ENCODE measurements at places on chromosomes 4 and X. TPM values are rescaled to one million over a fixed set of nuclear protein-coding genes. Genes with fewer than 3 reads are reported as not detected.

GRCh38 chrX:107577933-107578332, 50.4 kb upstream of the PRPS1 start:
- DNase-seq, result no peak

- DNase-seq, result no peak
Observed at GRCh38 chr4:33302321-33302720, 2582.2 kb downstream of the PCDH7 start.

- no peak for DNase-seq
Observed at GRCh38 chr4:11626066-11626465, 197.4 kb upstream of the HS3ST1 start.

DNA sequence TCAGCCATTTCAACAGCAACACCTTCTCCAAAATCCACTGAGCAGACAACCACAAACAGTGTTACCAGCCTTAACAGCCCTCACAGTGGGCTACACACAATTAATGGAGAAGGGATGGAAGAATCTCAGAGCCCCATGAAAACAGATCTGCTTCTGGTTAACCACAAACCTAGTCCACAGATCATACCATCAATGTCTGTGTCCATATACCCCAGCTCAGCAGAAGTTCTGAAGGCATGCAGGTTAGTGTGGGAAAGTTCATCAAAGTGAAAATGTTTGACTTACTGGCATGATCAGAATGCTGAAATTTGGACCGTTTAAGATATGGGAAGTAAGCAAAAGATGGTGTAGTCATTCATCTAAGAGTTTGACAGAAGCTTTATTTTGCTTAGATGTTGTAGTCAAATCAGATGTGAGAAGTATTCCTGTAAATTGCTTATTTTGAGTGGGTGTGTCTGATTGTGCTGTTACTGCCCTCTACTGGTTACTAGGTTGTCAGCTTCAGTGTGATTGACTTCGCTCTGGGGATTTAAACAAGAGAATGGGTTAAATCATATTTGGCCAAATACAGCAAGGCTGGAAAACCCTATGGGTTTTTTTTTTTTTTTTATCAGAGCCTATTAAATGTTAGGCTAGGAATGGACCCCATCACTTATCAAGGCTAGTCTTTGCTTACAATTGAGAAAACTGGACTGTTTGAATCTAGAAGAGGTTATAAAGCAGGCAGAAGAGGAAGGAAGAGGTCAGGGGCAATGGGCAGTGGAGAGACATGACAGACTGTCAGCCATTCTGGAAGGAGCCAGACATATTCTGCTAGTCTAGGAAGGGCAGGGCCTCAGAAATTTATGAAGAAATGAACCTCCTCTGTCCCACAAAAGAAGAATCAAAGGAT, 130.3 kb downstream of the DIPK2B start:
- DNase-seq, result no peak

GRCh38 chr4:8882239-8882638, 10.6 kb upstream of the HMX1 start:
- DNase-seq, result no peak

- no peak for DNase-seq
Observed at GRCh38 chr4:7067126-7067451, 775 bp downstream of the GRPEL1 start.

GRCh38 chrX:153651540-153652079, 4.6 kb downstream of the DUSP9 start:
- DNase-seq, result no peak

DNA sequence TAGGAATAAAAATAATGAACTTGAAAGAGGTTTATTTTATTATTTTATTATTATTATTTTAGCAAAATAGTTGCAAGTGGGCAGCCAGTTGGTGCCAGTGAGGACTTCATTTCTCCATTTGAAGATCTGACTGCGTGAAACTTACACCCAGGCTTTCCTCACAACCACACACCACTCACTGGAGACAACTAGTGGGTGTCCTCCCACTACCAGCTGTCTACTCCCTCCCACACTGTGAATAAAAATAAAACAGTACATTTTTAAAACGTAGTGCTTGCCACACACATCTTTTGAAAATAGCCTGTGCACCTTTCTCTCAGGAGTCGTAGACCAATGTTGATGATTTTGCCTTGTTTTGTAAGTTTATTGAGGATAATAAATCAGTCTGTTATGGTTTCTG, 7.4 kb downstream of the FGF13 start:
- no peak for DNase-seq

HELT gene
- 0.35 TPM for total RNA-seq

MND1 gene
- total RNA-seq, result 26.2 TPM

GUCY1A1 gene
- not detected for total RNA-seq

SULT1B1 gene
- total RNA-seq, result not detected

MAOB gene
- total RNA-seq, result 0.73 TPM

SNX25 gene
- 16.1 TPM for total RNA-seq

UGT2B11 gene
- total RNA-seq, result not detected

All from H1 (cell line).